Astrocyte of the hippocampus (primary cell): ENCODE measurements at places on chromosomes 11 and 22.

- no peak for DNase-seq
These were observed 48.8 kb upstream of the TOP3B start for GRCh38 chr22:22031183-22031945.

- DNase-seq = no peak
These were observed 47.8 kb downstream of the BTBD10 start for GRCh38 chr11:13415201-13415600.

GRCh38 chr22:32574411-32574810 is 99.8 kb downstream of the FBXO7 start:
- DNase-seq = no peak

DNA sequence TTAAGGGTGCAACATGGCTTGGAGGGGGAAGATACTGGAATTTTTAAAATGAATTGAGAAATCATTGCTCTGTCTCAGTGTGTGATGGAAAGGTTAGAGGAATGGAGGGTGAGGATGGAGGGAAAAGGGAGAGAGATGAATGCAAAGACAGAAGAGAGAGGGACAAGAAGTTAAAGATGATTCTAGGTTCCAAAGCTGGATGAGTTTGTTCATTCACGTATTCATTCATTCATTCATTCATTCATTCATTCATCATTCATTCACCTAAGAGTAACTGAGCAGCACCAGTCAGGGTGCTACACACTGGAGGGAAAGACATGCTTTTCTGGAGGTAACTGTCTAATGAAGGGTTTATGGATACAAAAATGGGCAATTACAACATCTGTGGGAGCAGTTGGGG is 209.2 kb downstream of the GRIK4 start:
- DNase-seq = no peak
